ENCODE measurements at places on chromosomes 1 and 21.

DNA sequence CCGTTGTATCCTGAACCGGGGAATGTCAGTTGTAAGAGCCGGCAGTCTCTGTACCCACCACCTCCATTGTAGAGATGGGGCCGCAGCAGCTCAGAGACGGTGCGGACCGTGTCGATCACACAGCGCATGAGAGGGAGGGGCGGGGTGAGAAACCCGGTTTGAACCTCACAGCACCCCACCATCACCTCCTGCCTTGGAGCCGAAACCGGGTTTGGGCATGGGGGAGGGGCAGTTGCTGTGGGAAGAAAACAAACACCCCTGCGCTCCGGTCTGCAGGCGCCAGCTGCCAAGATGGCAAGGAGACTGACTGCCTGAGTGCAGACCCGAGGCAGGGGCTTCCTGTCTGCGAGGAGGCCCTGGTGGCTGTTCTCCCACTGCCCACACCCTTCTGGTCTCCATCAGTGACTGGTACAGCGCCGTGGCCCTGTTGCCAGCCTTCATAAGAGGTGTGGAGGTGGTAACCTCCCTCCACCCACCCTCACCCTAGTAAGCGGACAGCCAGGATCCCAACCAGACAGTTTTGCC is 69.2 kb upstream of the SSBP3 start:
- DNase-seq: peak; percentile 65

- DNase-seq: peak; percentile 64
These were observed 11.6 kb upstream of the GOLPH3L start for GRCh38 chr1:150708595-150708994.

- no peak for DNase-seq
These were observed 1.9 kb downstream of the DMRTA2 start for GRCh38 chr1:50421366-50421748.

GRCh38 chr1:184027826-184028695 is 9.5 kb downstream of the COLGALT2 start:
- no peak for DNase-seq

- no peak for DNase-seq
These were observed 479.2 kb downstream of the LTN1 start for GRCh38 chr21:28513428-28513827.

Data from activated naive CD4-positive, alpha-beta T cell treated with anti-CD3 and anti-CD28 coated beads for 36 hours (primary cell).